ENCODE measurements at places on chromosomes 6 and 20.

DNA sequence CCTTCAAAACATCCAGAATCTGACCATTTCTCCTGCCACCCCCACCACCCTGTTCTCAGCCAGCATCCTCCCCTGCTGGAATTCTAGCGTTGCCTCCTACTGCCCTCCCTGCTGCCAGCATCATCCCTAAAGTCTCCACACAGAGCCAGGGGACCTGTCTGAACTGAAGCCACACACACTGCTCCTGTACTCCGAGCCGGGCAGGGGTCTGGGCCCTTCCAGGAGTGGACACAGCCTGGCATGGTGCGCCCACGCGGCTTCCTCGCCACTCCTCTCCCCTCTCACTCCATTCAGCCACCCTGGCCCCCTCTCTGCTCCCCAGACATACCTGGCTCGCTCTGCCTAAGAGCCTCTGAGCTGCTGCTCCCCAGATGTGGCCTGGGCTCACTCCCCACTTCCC, 155.5 kb downstream of the PREX1 start:
- DNase-seq: no peak

- DNase-seq: no peak
Observed at GRCh38 chr20:50837532-50838321, 42.9 kb downstream of the BCAS4 start.

GRCh38 chr6:142900227-142900971, 44.6 kb downstream of the HIVEP2 start:
- DNase-seq: peak; percentile 74

DNA sequence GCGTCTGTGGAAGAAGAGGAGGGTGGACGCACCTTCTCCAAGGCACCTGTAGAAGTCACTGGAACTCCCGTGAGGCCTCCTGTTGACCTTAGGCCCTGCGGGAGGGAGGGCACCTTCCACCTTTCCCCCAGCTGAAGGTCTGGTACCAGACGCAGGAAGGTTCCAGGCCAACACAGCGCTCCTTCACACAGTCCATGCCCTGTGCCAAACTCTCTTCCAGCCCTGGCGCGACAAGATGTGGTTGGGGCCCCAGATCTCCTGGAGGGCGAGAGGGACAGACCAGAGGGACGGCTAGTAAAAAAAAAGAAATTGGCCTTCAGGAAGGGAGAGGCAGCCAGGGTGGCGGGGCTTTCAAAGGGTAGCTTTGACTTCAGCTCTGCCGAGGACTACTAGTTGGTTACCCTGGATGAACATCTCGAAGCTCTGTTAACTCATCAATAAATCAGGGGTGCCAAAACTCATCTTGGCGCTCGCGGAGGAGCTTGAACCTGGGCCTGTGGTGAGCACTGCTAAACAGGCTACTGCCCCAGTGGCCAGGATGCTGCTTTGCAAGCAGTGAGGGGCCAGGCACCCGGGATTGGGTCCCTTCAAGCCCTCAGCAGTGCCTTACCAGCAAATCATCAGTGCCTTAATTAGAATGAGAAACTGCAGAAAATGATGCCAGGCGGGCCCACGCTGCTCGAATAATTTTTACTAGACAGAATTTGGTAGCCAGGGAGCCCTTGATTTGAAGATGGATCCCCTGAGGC, 14.9 kb downstream of the AARS2 start:
- DNase-seq: no peak

- DNase-seq: no peak
Observed at GRCh38 chr20:61482056-61482887, 230.2 kb downstream of the CDH4 start.

GRCh38 chr20:6855104-6855503, 87.6 kb downstream of the BMP2 start:
- no peak for DNase-seq

All from CD4-positive, alpha-beta T cell treated with Interferon gamma for 1 hour (primary cell).